ENCODE measurements at places on chromosomes 7 and 10. TPM values are rescaled to one million over a fixed set of nuclear protein-coding genes. Genes with fewer than 3 reads are reported as not detected.

Gene PLCE1
- total RNA-seq: 8.1 TPM

Gene OPN1SW
- total RNA-seq: not detected

Gene GSTO2
- 0.13 TPM for total RNA-seq

Gene NUPR2
- total RNA-seq: not detected

Gene GNAT3
- total RNA-seq: not detected

Gene MLXIPL
- not detected for total RNA-seq

Gene EGFR
- 28.9 TPM for total RNA-seq

Gene ZC3HAV1L
- total RNA-seq: 7.5 TPM

Gene ATXN7L1
- 0.91 TPM for total RNA-seq

All from SJSA1 (cell line).